Stimulated activated CD4-positive, alpha-beta T cell treated with anti-CD3 and anti-CD28 coated beads, Interleukin-1b, Interleukin-23, amount 100 ng/mL, for 1 hour (primary cell): ENCODE measurements at places on chromosomes 1 and 21.

DNA sequence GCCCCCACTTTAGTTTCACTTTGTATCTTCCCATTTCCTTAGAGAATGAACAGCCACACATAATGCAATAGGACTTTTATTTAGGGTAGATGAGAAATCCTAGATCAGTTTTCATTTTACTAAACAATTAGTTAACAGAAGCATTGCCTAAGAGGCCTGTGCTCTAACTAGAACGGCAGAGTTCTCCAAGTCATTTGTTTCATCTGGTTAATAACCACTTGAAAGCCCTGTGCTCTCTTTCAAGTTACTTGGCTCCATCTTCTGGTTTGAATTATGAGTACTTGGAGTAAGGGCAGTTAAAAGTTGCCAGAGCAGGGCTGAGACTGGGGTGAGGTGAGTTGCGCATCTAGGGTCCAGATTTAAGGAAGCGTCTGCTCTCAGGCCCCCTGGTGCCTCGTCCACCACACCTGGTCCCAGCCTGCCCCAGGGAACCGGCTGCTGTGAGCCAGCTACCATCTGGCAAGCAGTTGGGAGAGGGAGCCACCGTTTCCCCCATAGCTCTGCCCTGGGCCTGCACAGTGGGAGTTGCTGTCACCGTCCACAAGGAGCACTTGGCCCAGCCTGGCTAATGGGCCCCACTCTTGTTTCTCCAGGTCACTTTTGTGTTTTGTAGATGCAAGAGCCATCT lies 18.1 kb upstream of the SLC44A3 start:
- DNase-seq, result no peak

- no peak for DNase-seq
These were observed 294.4 kb downstream of the SDCCAG8 start for GRCh38 chr1:243550276-243550675.

GRCh38 chr1:160855181-160855981 lies 7.3 kb downstream of the CD244 start:
- no peak for DNase-seq

GRCh38 chr1:91997607-91998195 lies 32.1 kb upstream of the EPHX4 start:
- DNase-seq, result peak; percentile 14

DNA sequence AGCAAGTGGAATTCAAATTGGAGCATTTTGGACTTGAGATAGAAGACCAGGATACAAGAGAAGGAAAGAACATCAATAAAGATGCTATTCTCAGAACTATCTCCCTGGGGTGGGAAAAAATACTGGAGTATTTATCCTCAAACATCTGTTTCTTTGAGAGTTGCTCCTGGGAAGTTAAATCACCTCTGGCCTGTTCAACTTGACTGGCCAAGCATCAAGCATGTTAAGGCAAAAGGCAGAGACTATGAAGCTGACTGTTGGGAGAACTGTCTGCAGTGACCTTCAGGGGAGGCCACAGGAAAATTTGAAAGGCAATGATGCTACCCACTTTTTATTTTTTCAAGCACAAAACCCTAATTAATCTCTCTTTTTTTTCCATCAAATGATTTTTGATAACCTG lies 239.0 kb downstream of the NTNG1 start:
- DNase-seq, result no peak

DNA sequence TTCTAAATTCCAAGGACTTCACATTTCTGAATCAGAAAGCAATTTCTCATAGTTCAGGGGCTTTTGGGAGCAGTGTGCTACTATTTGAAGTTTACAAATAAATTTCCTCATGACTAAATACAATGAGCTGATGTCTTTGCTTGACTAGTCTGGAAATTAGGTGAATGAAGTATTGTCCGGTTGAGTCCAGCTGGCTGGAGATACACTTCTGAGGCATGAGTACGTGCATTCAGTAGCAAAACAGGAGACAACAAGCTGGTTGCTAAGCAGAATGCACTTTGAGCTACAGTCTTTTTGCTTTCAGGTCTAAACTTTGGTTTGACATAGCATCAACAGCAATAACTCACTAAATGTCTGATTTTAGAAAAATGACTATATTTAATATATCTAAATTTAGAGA lies 27.1 kb downstream of the ZNHIT6 start:
- DNase-seq, result no peak

DNA sequence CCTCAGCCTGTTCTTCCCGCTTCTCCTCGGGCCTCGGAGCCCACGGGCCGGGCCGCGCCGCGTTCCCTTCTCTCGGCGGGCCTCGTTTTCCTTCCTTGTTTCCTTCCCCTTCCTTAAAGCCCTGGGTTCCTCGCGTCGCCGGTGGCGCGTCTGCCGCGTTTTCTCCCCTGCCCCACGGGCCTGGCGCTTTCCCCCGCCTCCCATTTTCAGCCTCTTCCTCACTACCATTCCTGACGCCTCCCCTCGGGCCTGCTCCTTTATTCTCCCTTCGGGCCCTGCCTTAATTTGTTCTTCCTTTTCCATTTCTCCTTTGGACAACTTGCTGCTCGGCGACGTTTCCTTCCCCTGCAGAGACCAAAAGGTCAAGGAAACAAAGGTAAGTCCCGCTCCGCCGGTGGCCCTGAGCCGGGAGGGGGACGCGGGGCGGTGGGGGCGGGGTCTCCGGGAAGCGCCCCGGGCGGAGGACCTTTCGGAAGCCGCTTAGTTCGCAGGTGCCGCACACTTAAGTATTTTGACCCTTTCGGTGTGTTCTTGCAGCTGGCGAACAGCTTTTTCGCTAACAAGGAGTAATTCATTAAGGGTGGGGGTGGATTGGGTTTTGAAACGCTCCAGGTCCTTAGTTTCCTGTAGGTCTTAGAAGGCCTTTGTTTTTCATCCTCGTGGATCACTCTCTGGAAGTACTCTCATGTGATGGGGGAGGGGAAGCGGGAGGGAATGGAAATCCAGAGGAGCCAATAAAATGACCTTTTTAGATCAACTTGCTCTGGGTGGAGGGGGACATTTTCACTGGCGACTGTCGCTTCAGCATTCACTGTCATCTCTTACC lies 780 bp downstream of the YTHDF2 start:
- no peak for DNase-seq

DNA sequence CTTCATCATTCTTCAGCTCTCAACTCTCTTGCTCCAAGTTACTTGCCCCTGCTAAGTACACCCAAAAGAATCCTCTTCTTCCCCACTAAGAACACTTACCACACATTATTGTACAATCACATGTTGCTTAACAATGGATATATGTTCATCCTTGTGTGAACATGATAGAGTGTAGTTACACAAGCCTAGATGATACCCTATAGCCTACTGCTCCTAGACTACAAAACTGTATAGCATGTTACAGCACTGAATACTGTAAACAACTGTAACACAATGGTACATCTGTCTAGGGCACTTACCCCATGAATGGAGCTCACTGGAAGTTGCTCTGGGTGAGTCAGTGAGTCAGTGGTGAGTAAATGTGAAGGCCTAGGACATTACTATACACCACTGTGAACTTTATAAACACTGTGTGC lies 77.4 kb downstream of the RERE start:
- DNase-seq, result no peak

DNA sequence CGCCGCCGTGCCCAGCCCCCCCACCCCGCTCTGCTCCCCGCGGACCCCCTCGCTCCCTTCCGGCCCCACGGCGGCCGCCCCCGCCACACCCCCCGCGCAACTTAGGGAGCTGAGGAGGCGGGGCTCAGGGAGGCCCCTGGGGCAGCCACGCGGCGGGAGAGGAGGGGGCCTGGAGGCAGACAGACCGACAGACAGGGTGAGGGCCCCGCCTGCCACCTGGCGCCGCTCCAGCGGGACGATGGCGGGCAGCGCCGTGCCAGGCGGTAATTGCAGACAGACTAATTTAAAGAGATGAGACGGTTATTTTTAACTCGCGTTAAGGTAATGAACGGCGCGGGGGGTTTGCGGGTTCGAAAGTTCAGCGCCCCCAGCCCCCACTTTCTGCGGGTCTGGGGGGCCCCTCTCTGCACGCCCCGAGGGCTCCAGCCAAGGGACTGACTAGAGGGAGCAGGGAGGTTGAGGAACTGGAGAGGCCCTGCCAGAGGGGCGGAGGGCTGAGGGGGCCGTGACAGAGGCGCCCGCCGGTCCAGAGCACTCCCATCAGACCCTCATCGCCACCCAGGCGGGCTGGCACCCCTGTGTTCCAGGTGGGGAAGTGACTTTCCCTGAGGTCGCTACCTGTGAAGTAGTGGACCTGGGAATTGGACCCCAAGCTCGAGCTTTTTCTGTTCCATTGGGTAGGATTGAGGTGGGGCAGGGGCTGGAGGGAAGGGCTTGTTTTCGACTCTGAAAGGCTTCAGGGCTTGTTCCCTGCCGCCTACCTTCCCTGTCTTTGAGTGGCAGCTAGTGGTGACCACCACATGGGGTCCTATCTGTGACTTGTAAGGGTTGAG lies 5.4 kb downstream of the FOXO6 start:
- no peak for DNase-seq

- DNase-seq, result no peak
These were observed 19.1 kb upstream of the PPIH start for GRCh38 chr1:42639116-42639515.

GRCh38 chr1:193229136-193229535 lies 42.7 kb upstream of the B3GALT2 start:
- DNase-seq, result no peak

- DNase-seq, result no peak
These were observed 86.1 kb downstream of the FASLG start for GRCh38 chr1:172745014-172745413.

GRCh38 chr21:41701749-41702148 lies 65.1 kb downstream of the RIPK4 start:
- DNase-seq, result no peak

DNA sequence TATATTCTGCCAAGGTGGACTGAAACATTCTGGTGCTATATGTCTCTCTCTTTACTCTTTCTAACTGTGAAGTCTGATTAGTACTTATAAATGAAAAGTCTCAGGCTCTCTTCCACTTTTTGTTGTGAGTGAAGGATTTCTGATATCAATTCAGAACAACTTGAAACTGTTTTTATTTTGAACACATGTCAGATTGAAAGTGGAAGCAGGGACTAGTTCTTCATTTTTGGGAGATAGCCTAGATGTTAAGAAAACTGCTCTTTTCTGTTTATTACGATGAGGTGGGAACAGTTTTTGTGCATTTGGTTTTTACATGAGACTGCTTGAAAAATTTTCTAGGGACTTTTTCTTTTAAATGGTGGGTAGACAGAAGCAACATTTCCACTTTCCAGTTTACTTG lies 14.5 kb upstream of the GBP3 start:
- no peak for DNase-seq

DNA sequence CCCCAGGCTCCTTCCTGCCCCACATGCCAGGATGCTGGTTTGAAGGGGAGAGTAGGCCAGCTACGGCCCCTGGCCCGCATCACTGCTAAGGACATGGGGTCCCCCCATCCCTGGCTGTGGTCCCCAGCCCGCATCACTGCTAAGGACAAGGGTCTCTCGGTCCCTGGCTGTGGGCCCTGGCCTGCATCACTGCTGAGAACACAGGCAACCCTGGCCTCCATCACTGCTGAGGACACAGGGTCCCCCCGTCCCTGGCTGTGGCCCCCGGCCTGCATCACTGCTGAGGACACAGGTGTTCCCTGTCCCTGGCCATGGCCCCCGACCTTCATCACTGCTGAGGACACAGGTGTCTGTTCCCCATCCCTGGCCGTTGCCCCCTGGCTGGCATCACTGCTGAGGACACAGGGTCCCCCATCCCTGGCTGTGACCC lies 448 bp upstream of the OBSCN start:
- DNase-seq, result no peak

- DNase-seq, result no peak
These were observed 430.1 kb downstream of the KCNT2 start for GRCh38 chr1:196178083-196178635.

DNA sequence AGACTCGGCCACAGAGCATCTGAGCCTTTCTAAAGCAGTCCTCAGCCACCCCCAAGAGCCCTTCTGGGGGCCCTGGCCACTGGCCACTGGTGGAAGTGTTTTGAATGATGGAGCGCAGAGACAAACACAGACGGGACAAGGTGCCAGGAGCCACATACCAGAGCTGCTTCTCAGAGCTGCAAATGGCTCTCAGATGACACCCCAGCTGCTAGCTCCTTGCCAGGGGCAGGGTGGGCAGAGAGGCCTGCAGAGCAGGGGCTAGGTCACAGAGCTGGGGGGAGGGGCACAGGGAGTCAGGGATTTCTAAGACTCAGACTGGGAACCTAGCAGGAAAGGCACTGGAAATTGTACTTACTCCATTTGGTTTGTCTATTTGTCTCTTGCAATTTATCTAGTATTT lies 30.4 kb downstream of the KCNN3 start:
- DNase-seq, result no peak

DNA sequence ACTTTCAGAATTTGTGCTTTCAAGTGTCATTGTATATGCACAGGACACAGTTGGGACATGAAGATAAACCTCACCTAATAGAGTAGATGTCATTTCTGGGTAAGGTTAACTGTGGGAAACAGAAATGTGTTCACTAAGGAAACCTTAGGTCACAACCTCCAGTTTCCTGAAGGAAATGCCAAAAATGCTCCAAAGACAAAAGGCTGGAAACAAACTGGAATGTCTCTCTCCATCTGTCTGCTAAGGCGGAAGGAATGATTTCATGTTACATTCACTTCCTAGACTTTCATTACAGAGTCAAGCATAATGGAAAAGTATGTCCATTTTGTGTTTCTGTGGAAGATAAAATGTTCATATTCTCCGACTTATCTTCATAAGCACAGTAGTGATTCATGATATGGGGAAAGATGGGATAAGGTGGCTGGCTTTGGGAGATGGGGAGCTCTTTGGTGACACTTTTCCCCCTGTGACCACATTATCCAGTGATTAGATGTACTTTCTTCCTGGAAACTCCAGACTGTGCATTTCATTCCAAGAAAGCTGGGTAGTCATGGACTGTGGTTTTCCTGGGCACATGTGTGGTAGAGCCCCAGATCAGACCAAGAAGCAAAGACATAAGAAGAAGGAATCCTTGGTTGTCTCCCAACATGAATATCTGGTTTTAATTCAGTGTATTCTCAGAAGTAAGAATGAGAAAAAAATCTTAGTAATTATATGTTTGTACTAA lies 5.7 kb downstream of the S1PR1 start:
- DNase-seq, result no peak

DNA sequence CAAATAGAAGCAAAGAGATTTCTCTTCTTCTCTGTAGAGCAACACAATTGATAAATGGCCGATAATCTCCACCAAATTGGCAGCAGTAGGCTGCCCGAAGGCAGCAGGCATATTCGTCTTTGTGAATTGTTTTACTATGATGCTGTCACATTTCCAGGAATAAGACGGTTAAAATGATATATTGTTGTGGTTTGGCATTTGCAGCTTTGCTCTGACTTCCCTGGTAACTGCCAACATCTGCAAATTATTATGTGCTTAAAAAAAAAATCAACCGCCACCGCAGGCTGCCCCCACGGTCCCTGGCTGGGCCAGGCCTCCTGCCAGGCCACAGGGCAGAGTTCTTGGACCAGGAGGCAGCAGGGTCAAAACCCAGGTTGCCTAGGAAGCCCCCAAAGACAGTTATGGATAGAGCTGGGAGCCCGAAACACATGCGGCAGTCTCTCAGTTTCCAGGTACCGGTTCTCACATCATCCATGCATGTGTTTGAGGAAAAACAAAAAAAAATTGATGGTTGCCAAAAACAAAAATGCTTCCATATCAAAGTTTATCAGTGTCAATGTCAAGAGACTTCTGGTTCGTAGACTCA lies 179.3 kb downstream of the ETS2 start:
- no peak for DNase-seq
